ENCODE measurements at places on chromosomes 4 and X. TPM values are rescaled to one million over a fixed set of nuclear protein-coding genes. Genes with fewer than 3 reads are reported as not detected.

Gene TMSB4X
- 5,294 TPM for total RNA-seq

Gene HERC3
- total RNA-seq, result 23.1 TPM

Gene GLOD5
- not detected for total RNA-seq

Gene RAB40AL
- 0.93 TPM for total RNA-seq

Gene FGFR3
- total RNA-seq, result 0.29 TPM

Gene NAA11
- total RNA-seq, result not detected

Gene GATA1
- not detected for total RNA-seq

Gene SMIM43
- not detected for total RNA-seq

Gene IL21
- not detected for total RNA-seq

Gene RIBC1
- total RNA-seq, result 0.13 TPM

Gene CFAP99
- total RNA-seq, result not detected

Gene RTL5
- total RNA-seq, result 0.40 TPM

Gene F8A2
- total RNA-seq, result not detected

Gene HSD17B13
- total RNA-seq, result 0.13 TPM

Gene VSIG4
- total RNA-seq, result not detected

Gene TSPAN6
- total RNA-seq, result 60.9 TPM

Gene CENPE
- total RNA-seq, result 72.2 TPM

Gene DCAF12L2
- total RNA-seq, result not detected

Gene STARD8
- total RNA-seq, result 20.2 TPM

Gene ADH1B
- not detected for total RNA-seq

Gene MAGIX
- 0.40 TPM for total RNA-seq

Gene HTRA3
- total RNA-seq, result 1.9 TPM

Gene BMPR1B
- 0.66 TPM for total RNA-seq

Gene AKAP4
- total RNA-seq, result not detected

Gene SOWAHB
- total RNA-seq, result not detected

Gene NAP1L3
- 1.2 TPM for total RNA-seq

Gene GASK1B
- 196 TPM for total RNA-seq

Gene RIPPLY1
- total RNA-seq, result not detected

Gene TTC29
- total RNA-seq, result not detected

Gene DCAF8L2
- 0.07 TPM for total RNA-seq

Gene DNAAF6
- not detected for total RNA-seq

Gene BCORL1
- total RNA-seq, result 3.1 TPM

Gene DCLK2
- 3.9 TPM for total RNA-seq

Gene UGT2B28
- total RNA-seq, result not detected

Gene DMP1
- total RNA-seq, result not detected

Gene RNF150
- 0.22 TPM for total RNA-seq

Gene CHRDL1
- not detected for total RNA-seq

Gene EIF2S3
- 383 TPM for total RNA-seq

Gene TLR1
- 15.7 TPM for total RNA-seq

Gene CTAG2
- total RNA-seq, result not detected

Gene ATG4A
- total RNA-seq, result 67.3 TPM

Gene AMBN
- not detected for total RNA-seq

Gene SSX2
- total RNA-seq, result not detected

Gene TENM3
- total RNA-seq, result 25.7 TPM

Gene AFP
- total RNA-seq, result not detected
